NCI-H1105 treated with DMSO at 0.1 percent for 48 hours (cell line): ENCODE measurements at places on chromosomes 11 and 22.

DNA sequence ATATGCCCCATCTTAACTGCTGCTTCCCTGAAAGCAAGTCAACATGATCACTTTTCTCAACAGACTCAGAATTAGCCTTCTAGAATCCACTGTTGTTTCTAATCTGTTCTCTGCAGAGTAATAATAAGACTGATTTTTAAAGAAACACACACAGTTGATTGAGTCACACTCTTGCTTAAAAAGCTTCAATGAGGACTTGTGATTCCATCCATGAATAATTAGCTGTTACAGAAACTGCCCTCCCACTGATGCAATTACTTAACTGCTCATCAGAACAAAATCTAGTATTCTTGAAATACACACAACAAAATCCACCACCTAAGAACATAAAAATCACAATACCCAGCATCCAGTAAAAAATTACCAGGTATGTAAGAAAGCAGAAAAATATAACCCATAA lies 100.5 kb upstream of the TIMP3 start:
- no peak for DNase-seq

- DNase-seq = peak; percentile 70
Measured at GRCh38 chr11:26753723-26754504, 32.1 kb upstream of the SLC5A12 start.

GRCh38 chr11:85682330-85683305 lies 3.4 kb downstream of the CCDC89 start:
- DNase-seq = peak; percentile 79

DNA sequence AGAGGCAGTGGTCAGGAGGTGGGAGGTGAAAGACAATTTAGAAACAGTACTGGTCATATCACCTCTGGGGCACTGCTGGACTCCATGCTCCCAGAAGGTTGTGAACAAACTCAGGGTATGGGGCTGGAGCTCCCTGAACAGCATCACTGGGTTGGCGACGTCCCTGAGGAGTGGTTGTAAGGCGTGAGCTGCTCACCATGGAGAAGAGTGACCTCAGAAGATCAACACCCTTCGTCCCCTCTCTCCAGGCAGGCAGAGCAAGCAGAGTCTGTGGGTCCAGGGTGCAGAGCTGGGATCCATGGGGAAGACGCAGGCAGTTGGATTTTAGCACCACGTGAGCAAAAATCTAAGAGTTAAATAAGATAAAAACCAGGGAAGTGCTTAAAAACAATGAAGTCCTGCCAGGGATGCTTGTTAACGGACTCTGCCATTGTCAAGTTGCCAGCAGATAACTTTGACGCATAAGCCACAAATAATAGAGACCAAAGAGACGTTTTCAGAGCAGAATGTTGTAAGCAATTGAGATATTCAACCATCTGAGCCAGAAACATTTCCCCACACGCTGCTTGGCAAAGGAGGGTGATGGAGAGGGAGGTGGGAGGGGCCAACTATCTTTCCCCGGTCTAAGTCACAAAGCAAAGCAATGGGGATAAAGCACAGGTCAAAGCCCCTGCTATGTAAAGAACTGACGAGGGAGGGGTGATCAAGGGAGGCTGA lies 13.6 kb downstream of the PNPLA5 start:
- DNase-seq = no peak

DNA sequence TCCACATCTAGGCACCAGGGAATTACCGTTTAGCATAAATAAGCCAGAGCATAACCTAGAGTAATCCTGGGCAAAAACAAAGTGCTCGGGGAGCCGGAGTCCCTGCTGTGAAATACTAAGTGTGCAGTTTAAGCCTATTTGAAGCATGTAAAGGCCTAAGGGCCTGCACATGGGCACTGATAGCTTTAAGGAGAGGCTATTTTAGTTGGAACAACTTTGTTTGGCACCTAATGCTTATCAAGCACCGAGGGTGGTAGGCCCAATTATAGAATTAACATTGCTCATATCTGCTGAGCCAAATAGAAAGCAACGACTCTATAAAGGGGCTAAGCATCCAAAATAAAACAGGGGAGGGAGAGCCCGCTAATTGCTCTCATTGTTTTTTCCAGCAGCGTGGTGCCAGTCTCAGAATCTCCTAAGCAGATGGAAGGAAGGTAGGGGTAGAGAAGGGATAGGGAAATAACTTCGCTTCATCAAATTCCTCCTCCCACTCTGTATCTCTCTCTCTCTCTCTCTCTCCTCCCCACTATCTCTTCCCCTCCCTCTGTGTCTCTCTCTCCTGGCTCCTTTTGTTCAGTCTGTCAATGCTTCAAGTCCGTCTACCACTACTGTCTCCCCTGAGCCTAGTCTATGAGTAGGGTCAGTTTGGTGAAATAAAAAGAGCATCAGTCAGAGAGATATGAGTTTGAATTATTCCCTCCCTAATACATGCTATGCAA lies 292.8 kb downstream of the NXPE2 start:
- no peak for DNase-seq

- DNase-seq = no peak
Measured at GRCh38 chr11:128310676-128311445, 276.5 kb downstream of the ETS1 start.

GRCh38 chr11:35040221-35040942 lies 98.6 kb upstream of the CD44 start:
- DNase-seq = no peak

DNA sequence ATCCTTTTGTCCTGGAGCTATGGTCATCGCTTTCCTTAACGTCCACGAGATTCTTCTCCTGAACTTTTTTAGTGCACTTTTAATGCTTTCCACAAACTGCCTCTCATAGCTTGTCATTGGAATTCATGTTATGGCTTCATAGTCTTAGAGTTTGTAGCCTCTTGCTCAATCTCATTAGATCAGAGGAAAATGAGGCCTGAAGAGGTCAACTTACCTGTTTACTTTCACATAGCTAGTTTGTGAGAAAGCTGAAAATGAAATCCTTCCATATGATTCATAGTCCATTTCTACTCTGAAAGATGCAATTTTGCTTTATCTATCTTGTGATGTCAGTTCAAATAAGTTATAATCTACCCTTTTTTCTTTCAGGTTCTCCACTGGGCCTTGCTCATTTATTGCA lies 1747.2 kb upstream of the RAG2 start:
- DNase-seq = no peak

- DNase-seq = no peak
Measured at GRCh38 chr22:34017205-34017604, 96.9 kb upstream of the LARGE1 start.

DNA sequence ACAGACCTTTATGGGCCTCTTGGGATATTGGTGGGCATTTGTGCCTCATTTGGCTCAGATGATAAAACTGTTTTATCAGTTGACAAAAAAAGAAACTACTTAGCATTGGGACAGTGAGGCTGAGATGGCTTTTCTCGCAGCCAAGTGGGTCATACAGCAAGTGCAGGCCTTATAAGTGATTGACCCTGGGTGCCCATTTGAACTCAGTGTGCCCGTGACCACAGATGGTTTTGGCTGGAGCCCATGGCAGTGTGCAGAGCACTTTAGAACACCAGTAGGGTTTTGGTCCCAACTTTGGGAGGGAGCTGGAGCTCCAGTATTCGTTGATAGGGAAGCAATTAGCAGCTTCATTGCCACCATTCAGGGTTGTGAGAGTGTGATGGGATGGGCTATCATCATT lies 404.5 kb upstream of the LARGE1 start:
- DNase-seq = no peak

DNA sequence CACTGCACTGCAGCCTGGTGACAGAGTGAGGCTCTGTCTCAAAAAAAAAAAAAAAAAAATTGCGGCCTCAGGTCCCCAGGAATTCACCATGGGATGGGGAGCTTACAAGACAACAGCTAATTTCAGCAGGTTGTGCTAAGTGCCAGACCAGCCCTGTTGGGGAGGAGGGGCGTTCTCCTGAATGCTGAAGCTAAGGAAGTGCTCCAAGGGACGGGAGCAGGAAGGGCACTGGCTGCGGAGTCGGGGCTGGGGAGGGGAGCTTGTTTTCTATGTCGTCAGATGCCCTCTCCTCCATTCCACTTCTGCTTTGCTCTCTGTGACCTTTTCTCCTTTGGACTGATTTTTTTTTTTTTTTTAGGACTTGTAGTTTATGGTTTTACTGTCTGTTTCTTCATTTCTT lies 4.5 kb downstream of the ADAMTS15 start:
- DNase-seq = no peak

- DNase-seq = peak; percentile 69
Measured at GRCh38 chr11:12276831-12277475, 100.4 kb upstream of the PARVA start.

GRCh38 chr11:88427719-88428118 lies 90.2 kb upstream of the CTSC start:
- DNase-seq = no peak

GRCh38 chr11:5281596-5281995 lies 11.9 kb upstream of the HBE1 start:
- DNase-seq = no peak

DNA sequence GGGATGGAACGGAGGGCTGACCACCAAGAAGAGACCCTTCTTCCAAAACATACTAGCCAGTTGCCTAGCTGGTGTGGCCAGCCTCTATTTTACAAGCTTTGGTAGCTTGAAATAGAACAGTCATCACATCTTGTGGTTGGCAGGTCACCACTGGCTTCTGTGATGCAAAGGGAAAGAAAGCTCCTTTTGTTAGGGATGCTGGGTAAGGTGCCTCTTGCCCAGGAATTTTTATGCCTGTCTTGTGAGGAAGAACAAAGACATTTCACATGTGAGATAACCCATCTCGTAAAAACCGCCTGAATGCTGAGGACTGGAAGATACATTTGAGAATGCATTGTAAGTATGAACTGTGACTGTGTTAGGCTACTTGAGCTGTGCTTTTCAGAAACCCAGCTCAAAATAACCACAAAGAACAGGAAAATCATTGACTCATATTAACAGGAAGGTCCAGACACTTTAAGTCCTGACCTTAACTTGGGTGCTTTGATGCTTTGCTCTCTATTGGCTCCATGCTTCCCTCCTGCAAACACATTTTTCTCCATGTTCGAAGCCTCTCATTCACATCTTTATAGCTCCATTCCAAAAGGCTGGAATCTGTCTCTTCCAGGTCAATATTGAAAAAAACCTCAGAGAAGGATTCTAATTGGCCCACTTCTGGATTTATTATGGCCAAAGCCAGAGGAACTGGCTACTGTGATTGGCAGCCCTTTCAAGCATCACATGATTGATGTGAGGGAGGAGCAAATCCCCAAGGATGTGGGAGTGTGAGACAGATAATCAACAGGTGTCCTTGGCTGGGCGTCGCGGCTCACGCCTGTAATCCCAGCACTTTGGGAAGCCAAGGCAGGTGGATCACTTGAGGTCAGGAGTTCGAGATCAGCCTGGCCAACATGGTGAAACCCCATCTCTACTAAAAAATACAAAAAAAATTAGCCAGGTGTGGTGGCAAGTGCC lies 53.9 kb downstream of the MICAL2 start:
- no peak for DNase-seq

GRCh38 chr11:73367482-73368024 lies 8.6 kb upstream of the RELT start:
- DNase-seq = no peak

- DNase-seq = no peak
Measured at GRCh38 chr22:36528341-36528740, 625 bp downstream of the EIF3D start.

DNA sequence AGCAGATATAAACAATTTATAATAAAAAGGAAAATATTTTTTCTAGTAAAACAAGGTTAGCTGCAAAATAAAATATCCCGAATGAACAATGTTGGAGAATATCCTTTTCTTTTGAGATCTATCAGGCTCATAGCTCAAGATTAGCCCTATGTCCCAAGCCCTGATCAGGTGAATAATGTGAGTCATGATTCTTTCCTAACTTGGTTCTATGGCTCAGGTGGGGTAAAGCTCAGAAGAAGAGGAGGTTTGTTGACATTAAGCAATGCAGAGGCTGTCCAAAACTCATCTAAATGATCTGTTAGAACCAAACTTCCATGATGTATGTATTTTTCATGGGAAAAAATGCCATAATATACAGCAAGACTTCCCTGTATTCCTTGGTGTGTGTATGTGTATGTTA lies 86.1 kb downstream of the TRIM44 start:
- no peak for DNase-seq

GRCh38 chr11:94851864-94852636 lies 83.9 kb downstream of the AMOTL1 start:
- peak; percentile 24 for DNase-seq
